Left forelimb (tissue), 1 donor: ENCODE measurements at places on chromosomes 16 and 17.

- no peak for DNase-seq
Observed at GRCh38 chr17:72460711-72461110, 339.9 kb downstream of the SOX9 start.

- DNase-seq = no peak
Observed at GRCh38 chr17:20149251-20149650, 140.1 kb downstream of the SPECC1 start.

GRCh38 chr17:77877036-77877435 lies 81.5 kb upstream of the TNRC6C start:
- no peak for DNase-seq

GRCh38 chr16:89191033-89191900 lies 9.1 kb downstream of the SLC22A31 start:
- no peak for DNase-seq

DNA sequence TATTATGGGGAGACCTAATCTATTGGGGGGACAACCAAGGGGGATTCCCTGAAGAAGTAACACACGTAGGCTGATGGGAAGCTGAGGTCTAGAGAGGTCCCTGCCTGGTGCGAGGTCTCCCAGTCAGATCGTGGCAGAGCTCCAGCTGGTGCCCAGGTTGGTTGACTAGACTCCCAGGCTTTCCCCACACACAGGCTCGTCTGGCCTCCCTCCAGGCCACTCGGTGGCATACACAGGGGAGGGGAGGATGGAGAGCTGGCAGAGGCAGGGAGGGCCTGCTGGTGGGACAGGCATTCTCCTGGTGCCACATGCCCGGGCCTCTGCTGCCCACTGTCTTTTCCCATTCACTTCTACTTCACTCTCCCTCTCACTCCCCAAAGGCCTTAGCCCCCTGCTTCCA lies 8.5 kb upstream of the SOCS3 start:
- DNase-seq = no peak

DNA sequence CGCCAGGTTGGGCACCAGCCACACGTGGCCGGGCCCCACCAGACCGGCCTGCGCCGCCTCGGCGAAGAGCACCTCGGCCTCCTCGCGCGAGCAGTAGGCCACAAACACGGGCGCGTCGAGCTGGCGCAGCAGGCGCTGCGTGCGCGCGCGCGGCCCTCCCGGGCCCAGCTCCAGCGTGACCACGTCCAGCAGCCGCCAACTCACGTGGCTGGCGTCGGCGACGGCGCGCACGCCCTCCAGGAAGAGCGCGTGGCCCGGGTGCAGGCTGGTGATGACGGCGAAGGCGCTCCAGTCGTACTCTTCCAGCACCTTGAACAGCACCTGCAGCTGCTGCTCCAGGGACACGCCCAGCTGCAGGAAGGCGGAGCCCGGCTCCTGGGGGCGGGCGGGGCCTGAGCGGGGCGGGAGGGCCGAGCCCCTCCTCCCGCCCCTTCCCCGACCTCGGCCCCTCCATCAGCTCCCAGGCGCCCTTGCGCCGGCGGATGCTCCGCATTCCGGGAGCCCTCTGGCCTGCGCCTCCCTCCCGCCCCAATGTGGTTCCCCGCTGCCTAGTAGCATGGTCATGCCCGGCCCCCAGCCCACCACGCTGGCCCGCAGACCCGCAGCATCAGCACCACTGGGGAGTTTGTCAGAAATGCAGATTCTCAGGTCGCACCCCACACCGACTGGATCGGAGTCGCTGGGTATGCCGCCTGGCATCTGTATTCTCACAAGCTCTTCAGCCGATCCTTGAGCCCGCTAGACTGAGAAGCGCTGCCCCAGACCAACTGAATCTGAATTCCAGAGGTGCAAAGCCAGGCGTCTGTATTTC lies 7.2 kb downstream of the GRIN2C start:
- no peak for DNase-seq
